ENCODE measurements at places on chromosomes 3 and 15. TPM values are rescaled to one million over a fixed set of nuclear protein-coding genes. Genes with fewer than 3 reads are reported as not detected.
A peak's percentile ranks its signal among the peaks of the same experiment; 100 is the strongest.

GOLGA6A gene
- not detected for total RNA-seq

CD80 gene
- total RNA-seq = 4.8 TPM

ASTE1 gene
- 5.4 TPM for total RNA-seq

- no peaks in the 10 kb centered on the region for H3K36me3 ChIP-seq
- H3K27me3 ChIP-seq = no peaks in the 10 kb centered on the region
- 0 out of 2 replicates have a peak overlapping the region, but pooled peaks have one; percentile 15 for H3K4me3 ChIP-seq
- no peak overlapping the region for H3K27ac ChIP-seq
Observed at GRCh38 chr15:48177383-48177765, 721 bp downstream of the MYEF2 start.

KIF23 gene
- total RNA-seq = 41.9 TPM

DNA sequence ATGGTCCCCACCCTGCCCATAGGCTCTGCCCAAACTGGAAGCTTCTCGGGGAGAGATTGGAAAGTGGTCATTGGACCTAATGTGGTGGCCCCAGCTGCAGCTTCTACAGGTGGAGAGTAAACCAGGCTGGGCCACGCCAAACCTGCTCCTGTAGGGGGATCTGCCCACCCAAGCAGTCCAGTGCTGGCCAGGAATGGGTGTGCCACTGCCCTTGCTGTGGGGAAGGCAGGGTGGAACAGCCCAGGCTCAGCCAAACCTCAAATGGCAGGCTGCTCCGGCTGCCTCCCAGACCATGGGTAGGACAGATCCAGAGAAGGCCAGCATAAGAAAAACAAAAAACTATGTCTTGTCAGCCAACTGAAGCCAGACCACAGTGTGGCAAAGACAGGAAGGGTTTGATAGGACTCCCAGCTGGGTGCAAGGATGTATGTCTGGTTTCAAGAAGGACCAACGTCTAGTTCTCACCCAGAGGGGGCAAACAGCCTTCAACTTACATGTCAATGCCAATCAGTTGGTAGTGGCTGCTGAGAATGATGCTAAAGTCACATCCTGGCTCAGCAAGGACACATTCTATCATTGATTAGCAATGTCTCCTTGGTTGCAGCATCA, 267.3 kb downstream of the UACA start:
- no peak for DNase-seq
- no peak overlapping the region for H3K4me3 ChIP-seq
- peaks cover 5% of the 10 kb centered on the region for H3K4me1 ChIP-seq
- H3K27me3 ChIP-seq = peaks cover 56% of the 10 kb centered on the region

LYZL4 gene
- not detected for total RNA-seq

- H3K4me3 ChIP-seq = no peak overlapping the region
- DNase-seq = no peak
- H3K27me3 ChIP-seq = no peaks in the 10 kb centered on the region
- no peaks in the 10 kb centered on the region for H3K36me3 ChIP-seq
- H3K27ac ChIP-seq = no peak overlapping the region
Observed at GRCh38 chr3:169811631-169812331, 889 bp upstream of the LRRIQ4 start.

- H3K4me3 ChIP-seq = no peak overlapping the region
- peak; percentile 41 for DNase-seq
- no peaks in the 10 kb centered on the region for H3K27me3 ChIP-seq
- no peak overlapping the region for H3K27ac ChIP-seq
- H3K36me3 ChIP-seq = no peaks in the 10 kb centered on the region
Observed at GRCh38 chr3:151282921-151283320, 4.6 kb upstream of the P2RY14 start.

DNA sequence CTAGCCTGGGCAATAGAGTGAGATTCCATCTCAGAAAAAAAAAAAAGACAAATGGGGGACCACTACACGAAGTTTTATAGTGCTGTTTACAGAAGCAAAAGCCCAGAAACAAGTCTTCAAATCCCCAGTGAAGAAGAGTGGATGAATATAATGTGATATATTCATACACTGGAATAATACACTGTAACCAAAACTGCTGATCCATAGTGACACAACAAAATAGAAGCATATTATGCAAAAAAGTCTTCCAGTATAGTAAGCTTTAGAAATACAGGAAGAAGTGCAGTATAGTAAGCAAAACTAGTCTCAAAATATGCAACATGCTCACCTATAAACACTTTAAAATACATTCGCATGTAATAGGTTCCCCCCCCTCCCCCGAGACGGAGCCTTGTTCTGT, 11.9 kb upstream of the FAH start:
- H3K4me1 ChIP-seq = 0 out of 2 replicates have a peak, but pooled peaks cover 2% of the 10 kb centered on the region
- DNase-seq = no peak
- no peaks in the 10 kb centered on the region for H3K27me3 ChIP-seq
- peaks cover 14% of the 10 kb centered on the region for H3K36me3 ChIP-seq

CSTA gene
- total RNA-seq = 0.44 TPM

ALG1L2 gene
- total RNA-seq = not detected

ATP10A gene
- 0.04 TPM for total RNA-seq

C3orf22 gene
- not detected for total RNA-seq

- H3K36me3 ChIP-seq = no peaks in the 10 kb centered on the region
- no peak for DNase-seq
- H3K27ac ChIP-seq = no peak overlapping the region
- H3K4me3 ChIP-seq = no peak overlapping the region
- H3K27me3 ChIP-seq = no peaks in the 10 kb centered on the region
Observed at GRCh38 chr3:43921056-43921648, 230.4 kb downstream of the ABHD5 start.

NUDT16 gene
- total RNA-seq = 11.2 TPM

- H3K4me3 ChIP-seq = no peak overlapping the region
- no peak overlapping the region for H3K27ac ChIP-seq
- H3K27me3 ChIP-seq = peaks cover 67% of the 10 kb centered on the region
- no peaks in the 10 kb centered on the region for H3K4me1 ChIP-seq
- no peaks in the 10 kb centered on the region for H3K36me3 ChIP-seq
- DNase-seq = no peak
Observed at GRCh38 chr15:93066224-93066681, 22.8 kb downstream of the RGMA start.

GRCh38 chr3:114527036-114527644, 233.3 kb downstream of the TIGIT start:
- no peak overlapping the region for H3K27ac ChIP-seq
- H3K27me3 ChIP-seq = no peaks in the 10 kb centered on the region

GCHFR gene
- total RNA-seq = 37.3 TPM

DNA sequence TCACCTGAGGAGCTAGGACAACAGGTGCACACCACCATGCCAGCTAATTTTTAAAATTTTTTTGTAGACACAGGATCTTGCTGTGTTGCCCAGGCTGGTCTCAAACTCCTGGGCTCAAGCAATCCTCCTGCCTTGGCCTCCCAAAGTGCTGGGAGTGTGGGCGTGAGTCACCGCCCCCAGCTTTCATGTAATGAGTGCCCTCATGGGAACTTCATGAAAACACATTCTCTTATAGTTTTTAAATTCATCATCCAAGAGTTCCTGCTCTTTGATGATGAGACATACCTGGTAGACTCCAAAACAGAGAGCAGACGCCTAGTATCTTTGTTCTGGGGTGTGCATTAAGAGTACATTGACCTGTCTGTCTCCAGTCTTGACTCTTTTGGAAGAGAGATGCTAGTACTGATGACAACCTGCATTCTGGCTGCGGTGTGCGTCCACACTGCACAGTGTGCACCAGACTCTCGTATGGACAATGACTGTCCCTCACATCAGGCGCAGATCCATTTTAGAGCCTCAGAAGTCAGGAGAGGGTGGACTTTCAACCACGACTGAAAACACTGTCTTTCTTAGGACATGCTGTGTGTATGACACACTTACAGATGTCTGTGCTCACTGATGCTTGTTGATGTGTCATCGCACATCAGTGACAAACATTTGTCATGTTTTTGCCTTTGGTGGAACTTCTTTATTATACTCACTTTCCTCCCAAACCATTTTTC, 2.0 kb downstream of the NRROS start:
- DNase-seq = no peak
- H3K4me1 ChIP-seq = peaks cover 29% of the 10 kb centered on the region
- peak overlapping the region; percentile 34 for H3K27ac ChIP-seq
- H3K4me3 ChIP-seq = no peak overlapping the region
- no peaks in the 10 kb centered on the region for H3K27me3 ChIP-seq

DNA sequence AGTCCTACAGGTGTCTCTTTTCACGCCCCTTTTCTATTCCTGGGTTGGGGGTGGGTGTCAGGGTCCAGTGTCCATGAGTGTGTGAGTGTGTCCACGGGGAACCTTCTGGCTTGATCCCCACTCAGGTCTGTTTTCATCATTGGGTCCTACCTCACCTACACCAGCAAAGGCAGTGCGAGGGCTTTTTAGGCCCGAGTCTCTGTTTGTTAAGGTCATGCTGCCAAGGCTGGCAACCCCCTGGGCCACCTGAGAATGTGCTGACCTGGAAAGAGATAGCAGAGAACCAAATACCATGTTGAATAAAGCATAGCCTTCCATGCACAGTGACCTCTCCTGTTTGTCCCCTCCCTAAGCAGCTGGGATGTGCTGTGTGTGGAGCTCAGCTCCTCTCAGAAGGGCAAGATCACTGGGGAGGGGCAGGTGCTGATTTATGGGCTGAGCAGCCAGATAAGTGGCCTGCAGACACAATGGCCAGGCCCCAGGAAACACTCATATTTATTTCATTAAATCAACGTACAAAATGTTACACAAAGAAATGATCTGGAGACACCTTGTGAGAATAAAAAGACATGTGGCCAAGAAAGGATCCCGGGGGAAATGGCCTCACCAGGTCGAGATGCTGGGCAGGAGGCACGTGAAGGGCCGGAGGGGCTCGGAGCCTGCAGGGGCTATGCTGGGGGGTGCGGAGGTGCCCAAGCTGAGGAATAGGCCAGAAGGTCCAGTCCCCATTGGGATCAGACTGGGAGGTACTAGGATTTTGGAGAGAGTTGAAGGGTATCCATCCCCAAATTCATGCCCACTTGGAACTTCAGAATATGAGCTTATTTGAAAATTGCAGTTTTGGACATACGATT, 36.1 kb downstream of the RAB6B start:
- no peak for DNase-seq
- peaks cover 26% of the 10 kb centered on the region for H3K4me1 ChIP-seq
- H3K36me3 ChIP-seq = no peaks in the 10 kb centered on the region
- no peak overlapping the region for H3K4me3 ChIP-seq

DNA sequence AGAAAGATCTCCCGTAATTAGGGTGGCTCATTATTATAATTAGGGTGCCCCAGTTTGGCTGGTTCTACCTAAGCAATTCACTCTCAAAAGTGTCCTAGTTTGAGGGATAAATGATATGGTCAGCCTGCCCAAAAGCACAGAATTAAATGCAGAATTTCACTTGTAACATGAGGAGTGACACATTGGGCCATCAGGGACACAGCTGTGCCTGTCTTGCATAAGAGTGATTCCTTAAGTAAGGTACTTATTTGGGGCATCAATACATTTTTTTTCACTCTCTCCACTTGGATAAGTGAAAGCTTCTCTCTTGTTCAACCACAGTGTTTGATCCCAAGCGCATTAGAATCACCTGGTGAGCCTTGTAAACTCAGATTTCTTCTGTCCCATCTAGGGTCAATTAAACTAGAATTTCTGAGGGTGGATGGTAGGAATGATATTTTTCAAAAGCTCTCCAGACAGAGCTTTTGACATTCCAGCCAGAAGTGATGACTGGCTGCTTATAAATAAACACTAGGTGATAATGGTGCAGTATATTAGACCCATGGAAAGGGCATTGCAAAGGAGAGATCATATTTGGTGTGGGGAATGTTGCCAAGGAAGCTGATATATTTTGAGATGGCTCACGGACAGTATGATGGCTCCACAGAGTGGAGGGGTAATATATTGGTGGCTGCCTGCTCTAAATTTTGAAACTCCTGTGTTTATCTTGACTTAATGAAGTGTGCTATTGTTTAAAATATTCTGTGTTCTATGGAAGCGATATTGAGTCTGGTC, 458.1 kb upstream of the RASGRP1 start:
- no peak overlapping the region for H3K4me3 ChIP-seq
- H3K27me3 ChIP-seq = no peaks in the 10 kb centered on the region
- DNase-seq = no peak
- H3K36me3 ChIP-seq = no peaks in the 10 kb centered on the region
- no peak overlapping the region for H3K27ac ChIP-seq
- H3K4me1 ChIP-seq = no peaks in the 10 kb centered on the region

ABHD17C gene
- total RNA-seq = 0.42 TPM

GRCh38 chr3:113212150-113212843, 940 bp downstream of the BOC start:
- no peaks in the 10 kb centered on the region for H3K4me1 ChIP-seq
- peaks cover 23% of the 10 kb centered on the region for H3K27me3 ChIP-seq
- no peak for DNase-seq
- no peak overlapping the region for H3K27ac ChIP-seq
- H3K36me3 ChIP-seq = no peaks in the 10 kb centered on the region
- H3K4me3 ChIP-seq = no peak overlapping the region

SLC6A20 gene
- not detected for total RNA-seq

POPDC2 gene
- total RNA-seq = 0.13 TPM

DNA sequence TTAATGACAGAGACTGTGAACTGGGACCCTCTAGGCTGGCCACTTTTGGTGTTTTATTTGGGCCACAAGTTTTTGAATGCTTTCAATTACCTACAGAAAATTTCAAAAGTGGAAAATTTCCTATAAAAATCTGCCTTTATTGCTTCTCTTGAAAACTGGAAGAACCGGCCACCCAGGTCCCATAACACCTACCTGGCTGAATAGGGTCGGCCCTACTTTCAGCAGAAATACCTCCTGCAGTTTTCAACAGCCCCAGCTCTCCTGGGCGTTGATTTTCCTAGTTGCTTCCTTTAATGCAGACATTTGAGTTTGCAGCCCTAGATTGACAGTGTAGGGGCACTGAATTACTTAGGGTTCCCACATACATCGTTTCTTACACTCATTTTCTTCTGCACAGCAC, 719 bp upstream of the SRPRB start:
- H3K27ac ChIP-seq = no peak overlapping the region
- no peak overlapping the region for H3K4me3 ChIP-seq
- DNase-seq = no peak
- H3K27me3 ChIP-seq = no peaks in the 10 kb centered on the region
- no peaks in the 10 kb centered on the region for H3K4me1 ChIP-seq

DNA sequence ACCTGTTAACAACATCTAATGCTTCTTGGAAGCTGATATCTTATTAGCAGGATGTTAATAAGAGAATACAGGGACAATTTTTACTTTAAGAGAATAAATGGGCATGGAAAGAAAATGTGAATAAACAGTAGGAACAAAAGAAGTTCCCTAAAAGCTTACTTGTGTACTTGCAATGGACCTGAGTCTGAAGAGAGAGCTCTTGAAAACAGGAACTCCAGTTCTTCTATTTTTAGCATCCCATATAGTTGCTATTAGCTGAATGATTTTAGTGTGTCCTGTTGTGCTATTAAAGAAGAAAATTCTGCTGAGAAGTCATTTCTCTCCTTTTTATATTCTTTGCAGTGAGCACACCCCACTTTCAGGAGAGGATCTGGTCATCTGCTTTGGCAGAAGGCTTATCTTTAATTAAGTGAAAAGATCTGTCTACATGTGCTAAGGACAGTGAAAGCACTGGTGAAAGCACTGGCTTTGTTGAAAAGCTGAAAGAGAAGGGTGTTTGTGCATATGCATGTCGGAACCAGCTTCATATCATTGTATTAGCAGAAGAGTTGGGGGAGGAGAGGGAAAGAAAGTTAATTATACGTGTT, 1.4 kb upstream of the ST3GAL6 start:
- no peaks in the 10 kb centered on the region for H3K36me3 ChIP-seq
- no peaks in the 10 kb centered on the region for H3K27me3 ChIP-seq
- no peak overlapping the region for H3K27ac ChIP-seq
